ENCODE measurements at places on chromosomes 1 and 21.

- no peak for DNase-seq
Observed at GRCh38 chr21:44547656-44548331, 3.5 kb downstream of the KRTAP10-2 start.

- DNase-seq = no peak
Observed at GRCh38 chr1:9716404-9717192, 65.1 kb downstream of the PIK3CD start.

- no peak for DNase-seq
Observed at GRCh38 chr1:180652792-180653191, 21.0 kb downstream of the XPR1 start.

DNA sequence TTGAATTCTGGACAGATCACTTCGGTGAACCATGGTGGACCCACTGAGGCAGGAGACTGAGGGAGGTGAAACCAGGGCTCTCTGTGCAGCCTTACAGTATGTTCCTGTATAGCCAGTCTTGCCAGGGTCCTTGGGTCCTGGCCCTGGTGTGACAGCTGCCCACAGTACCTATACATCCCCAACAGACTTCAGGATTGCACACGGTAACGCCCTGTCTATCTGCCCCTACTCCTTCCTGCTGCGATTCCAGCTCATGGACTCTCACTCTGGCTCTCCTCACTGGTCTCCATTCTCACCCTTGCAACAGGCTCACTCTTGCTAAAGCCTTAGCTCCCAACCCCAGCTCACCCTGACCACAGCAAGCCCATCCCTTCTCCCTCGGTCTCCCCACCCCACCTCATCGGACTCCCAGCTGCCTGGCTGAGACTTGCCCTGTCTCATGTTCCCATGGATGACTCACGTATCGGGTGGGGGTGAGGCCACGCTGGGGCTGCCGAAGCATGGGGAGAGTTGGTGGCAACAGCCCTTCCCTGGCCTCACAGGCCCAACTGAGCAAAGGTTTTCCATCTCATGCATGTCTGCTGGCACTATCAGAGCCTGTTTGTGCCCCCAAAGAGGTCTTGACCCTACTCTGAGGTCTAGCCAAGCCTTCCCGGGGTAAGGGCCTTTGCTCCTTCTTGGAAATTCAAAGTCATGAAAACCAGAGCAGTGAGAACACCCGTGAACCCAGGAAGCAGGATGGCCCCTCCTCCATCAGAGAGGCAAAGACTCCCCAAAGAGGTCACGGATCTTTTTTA lies 7.1 kb downstream of the PHLDA3 start:
- no peak for DNase-seq

GRCh38 chr21:46500224-46500861 lies 41.7 kb downstream of the DIP2A start:
- DNase-seq = peak; percentile 51

DNA sequence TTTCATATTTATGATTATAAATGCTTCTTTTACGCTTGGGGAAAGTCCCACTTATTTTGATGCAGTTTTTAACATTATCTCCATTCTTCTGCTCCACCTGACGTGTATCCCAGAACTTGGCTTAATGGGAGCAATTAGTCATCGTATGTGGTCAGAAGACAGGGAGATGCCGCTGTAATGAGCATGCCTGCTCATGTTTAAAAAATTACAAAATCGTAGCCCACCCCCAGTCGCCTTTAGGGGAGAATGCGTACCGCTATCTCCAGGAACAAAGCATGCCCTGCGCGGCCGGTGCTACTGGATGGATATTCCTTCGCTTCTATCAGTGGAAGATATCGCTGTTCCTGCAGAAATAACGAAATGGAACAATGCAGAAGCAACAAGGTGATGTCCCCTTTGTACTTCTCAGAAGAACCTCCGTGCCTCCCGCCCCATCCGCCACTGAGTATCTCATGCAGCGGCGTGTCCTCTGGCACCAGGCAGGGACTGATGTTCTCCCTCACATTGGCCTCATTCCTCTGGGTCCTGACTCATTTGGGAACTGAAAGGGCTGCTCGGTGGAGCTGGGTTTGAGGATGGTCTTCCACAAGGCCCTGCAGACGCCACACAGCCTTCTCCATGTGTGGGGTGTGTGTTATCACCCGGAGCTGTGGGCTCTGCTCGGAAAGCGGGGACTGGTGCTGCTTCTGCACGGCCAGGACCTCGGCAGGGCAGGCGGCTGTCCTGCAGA lies 116.3 kb upstream of the COL6A1 start:
- no peak for DNase-seq

GRCh38 chr1:61013189-61013945 lies 69.0 kb upstream of the NFIA start:
- no peak for DNase-seq

DNA sequence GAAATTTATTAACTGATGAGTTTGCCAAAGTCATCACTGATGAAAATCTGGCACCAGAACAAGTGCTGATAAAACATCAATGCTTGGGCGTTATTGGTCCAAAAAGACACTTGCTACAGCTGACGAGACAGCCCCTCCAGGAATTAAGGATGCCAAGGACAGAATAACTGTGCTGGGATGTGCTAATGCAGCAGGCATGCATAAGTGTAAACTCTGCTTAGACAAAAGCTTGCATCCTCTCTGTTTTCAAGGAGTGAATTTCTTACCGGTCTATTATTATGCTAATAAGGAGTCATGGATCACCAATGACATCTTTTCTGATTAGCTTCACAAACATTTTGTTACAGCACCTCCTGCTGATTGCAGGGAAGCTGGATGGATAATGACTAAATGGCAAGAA lies 402.0 kb downstream of the LTN1 start:
- peak; percentile 20 for DNase-seq

DNA sequence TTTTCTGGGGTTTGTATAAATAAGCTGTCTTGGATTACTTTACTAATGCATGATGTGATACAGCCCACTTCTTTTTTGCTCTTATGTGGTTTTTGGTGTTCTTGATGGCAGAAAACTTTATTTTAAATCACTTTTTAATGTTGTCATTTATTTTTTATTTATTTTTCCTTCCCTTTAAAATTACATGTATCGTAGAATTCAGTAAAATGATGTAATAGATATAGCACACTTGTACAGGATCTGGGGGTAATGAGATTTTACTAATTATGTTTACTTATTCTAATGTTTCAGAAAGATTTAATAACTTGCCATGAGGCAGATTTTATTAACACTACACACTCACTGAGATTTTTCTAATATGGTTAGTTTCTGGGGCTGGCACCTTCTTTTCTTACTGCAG lies 701 bp upstream of the B3GALT2 start:
- DNase-seq = no peak

GRCh38 chr1:27496604-27497155 lies 6.7 kb upstream of the WASF2 start:
- no peak for DNase-seq

- DNase-seq = no peak
Observed at GRCh38 chr1:15942661-15943327, 33.1 kb downstream of the ZBTB17 start.

DNA sequence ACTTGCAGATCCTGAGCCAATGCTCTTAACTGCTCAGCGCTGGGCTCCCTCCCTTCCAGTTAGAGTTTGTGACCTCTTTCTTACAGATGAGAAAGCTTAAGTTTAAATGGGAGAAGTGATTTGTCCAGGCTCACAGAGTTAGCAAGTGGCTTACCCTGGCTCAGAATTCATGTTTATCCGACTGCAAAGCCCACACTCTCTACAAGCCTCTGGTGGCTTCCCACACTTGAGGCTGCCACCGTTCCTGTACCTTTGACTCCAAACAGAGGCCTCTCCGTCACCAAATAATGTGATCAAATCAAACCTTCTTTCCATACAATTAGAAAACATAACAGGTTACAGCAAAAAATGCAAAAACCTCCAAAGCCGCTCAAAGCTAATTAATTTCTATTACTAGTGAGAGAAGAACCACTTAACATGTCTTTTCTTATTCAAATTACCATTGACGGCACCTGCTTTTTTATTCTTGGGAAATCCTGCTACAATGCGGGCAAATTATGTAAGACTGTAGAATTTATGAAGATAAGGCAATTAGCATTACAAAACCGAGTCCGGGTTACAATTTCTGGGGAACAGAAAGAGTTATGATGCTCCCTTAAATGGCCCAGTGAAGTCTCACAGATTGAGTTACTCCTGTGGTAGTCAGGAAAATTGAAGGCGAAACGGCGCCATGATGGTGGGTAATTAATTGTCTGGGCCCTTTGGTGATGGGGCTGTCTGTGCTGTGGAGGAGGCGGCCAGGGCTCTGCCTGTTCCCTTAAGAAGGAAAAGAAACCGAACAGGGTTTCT lies 324.3 kb upstream of the POU3F1 start:
- DNase-seq = no peak

DNA sequence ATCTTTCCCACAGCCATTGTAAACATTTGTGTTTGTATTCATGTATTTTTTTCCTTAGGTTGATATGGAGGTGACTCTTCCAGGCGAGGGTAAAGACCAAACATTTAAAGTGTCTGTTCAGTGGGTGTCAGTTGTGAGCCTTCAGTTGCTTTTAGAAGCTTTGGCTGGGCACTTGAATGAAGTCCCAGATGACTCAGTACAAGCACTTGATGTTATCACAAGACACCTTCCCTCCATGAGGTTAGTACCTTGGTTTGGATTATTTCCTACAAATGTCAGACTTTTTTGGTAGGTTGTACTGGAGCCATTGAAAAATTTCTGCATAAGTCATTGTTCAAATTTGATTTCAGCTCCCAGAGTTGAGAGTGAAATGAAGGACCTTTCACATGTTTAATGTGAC lies 17.4 kb downstream of the AGO4 start:
- no peak for DNase-seq

GRCh38 chr1:202081992-202082391 lies 40.7 kb upstream of the GPR37L1 start:
- no peak for DNase-seq

GRCh38 chr1:83698644-83699043 lies 300.3 kb downstream of the TTLL7 start:
- no peak for DNase-seq

DNA sequence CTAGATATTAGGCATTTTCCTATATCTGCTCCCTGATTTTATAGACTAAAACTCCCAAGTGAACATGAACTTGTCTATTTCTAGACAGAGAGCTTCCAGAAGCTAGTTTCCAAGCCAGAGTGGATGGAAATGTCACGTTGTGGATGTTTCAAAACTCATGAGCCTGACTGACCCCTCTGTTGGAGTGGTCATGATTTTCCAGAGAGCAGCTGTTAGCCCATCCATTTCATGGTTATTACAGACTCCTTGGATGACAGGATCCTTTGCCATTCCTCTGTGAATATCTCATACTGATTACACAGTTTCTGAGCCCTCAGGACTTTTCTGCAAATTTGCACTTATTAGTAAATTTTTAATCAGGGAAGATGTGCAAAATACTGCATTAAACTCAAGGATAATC lies 76.8 kb upstream of the ATF3 start:
- DNase-seq = no peak

GRCh38 chr1:89907727-89908212 lies 86.9 kb downstream of the LRRC8D start:
- DNase-seq = peak; percentile 57

GRCh38 chr1:10745886-10746455 lies 50.5 kb downstream of the CASZ1 start:
- no peak for DNase-seq

- no peak for DNase-seq
Observed at GRCh38 chr1:30054126-30054525, 669.3 kb downstream of the MATN1 start.

DNA sequence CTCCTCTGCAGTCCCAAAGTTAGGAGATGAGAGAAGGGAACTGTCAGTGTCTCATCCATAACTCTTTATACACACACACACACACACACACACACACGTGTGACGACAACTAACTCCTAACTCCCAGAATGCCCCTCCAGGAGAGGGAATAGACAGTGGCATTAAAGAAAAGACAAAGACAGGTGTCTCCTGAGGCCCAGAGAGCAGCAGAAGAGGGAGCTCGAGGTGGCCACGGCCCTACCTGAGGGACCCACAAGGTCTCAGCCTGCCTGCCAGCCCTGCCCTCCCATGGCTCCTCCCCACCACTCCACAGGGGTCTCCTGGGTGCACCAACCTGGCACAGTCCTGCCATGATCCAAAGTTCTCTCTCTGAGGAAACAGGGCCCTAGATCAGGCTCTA lies 1.6 kb upstream of the PHLDA3 start:
- no peak for DNase-seq

DNA sequence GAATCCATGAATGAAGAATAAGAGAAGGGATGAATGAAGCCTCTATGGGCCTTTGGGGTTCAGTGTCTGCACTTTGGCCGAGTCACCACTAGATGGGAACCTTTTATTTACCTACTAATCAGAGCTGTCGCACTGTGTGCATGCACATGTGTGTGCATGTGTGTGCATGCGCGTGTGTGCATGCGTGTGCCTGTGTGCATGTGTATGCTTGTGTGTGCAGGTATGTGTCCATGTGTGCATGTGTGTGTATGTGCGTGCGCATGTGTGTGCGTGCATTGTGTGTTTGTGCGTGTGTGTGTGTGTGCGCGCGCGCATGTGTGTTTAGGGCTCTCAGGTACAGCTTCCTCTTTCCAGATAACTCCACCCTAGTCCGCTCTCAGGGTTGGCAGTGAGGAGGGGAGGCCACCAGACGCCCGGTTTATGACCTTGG lies 20.4 kb upstream of the UBXN10 start:
- DNase-seq = peak; percentile 79

DNA sequence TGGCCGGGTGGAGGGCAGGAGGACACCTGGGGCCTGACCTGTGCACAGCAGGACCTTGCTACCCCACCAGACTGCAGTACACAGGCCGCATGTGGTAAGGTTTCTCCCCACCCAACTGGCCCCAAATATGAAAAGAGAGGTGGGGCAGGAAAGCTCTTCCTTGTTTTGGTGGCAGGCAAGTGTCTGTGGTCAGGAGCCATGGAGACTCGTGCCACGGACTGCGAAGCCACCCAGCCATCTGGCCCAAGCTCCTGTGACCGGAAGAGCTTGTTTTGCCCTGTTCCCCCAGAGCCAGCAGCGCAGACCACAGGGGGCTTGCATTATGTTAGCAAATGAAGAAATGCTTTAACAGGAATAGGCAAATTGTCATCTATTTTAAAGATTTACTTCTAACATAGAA lies 54.9 kb downstream of the OLIG1 start:
- DNase-seq = no peak
